ENCODE measurements at places on chromosomes 12 and 14.

GRCh38 chr14:68301219-68301618, 481.6 kb downstream of the RAD51B start:
- DNase-seq: no peak

- DNase-seq: no peak
These were observed 3.0 kb upstream of the ZC3H14 start for GRCh38 chr14:88559852-88560251.

- DNase-seq: no peak
These were observed 3.7 kb upstream of the MAPKAPK5 start for GRCh38 chr12:111838353-111838752.

DNA sequence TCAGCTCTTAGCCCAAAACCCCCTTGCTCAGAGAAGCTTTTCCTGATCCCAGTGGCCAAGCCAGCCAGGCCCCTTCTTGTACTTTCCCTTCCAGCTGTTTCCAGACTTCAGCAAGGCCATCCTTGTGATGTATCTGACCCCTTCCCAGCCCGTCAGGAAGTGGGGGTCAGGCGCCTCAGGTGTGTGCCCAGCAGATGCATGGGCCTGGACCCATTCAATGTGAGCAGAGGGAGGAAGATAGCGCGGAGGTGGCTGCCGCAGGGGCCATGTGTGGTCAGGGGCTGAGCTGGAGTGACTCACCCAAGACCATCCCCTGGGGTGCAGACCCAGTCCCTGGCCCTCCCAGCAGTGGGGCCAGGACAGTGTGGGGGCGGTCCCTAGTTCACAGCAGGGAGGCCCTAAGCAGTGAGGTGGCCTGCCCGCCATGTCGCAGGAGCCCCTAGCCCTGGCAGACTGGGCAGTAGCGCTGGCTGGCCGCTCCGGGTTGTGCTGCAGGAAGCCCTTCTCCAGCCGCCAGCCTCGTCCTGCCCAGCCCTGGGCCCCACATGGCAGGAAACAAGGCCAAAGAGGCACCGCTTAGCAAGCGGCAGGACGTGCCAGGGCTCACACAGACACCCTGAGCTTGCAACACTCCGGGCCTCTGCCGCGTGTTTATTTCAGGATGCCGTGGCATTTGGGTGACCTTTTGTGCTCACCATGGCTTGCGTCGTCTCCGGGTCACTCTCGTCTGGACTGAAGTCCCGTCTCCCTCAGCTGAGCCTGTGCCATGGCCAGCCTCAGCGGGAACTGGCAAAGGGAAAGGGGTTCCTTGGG, 12.0 kb downstream of the ADSS1 start:
- no peak for DNase-seq

GRCh38 chr12:85058339-85058738, 22.2 kb downstream of the LRRIQ1 start:
- DNase-seq: no peak

- DNase-seq: no peak
These were observed 228.1 kb upstream of the CNTN1 start for GRCh38 chr12:40464121-40464520.

DNA sequence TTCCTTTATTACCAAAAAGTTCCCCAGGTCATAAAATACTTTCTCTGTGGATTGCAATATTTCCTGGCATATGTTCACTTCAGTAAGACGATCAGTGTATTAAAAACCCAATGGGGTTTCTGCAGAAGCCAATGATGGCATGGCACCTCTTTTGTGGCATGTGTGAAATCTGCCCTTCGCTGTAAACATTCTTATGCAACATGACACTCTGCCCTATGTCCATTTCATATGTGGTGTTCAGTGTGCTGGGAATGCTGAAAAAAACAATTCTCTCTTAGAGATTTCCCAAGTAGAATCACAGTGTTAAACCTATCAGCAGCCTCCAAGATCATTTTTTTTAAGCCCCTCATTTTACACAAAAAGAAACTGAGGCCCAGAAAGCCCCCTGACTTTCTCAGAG, 2.3 kb upstream of the MYBPC1 start:
- DNase-seq: no peak

DNA sequence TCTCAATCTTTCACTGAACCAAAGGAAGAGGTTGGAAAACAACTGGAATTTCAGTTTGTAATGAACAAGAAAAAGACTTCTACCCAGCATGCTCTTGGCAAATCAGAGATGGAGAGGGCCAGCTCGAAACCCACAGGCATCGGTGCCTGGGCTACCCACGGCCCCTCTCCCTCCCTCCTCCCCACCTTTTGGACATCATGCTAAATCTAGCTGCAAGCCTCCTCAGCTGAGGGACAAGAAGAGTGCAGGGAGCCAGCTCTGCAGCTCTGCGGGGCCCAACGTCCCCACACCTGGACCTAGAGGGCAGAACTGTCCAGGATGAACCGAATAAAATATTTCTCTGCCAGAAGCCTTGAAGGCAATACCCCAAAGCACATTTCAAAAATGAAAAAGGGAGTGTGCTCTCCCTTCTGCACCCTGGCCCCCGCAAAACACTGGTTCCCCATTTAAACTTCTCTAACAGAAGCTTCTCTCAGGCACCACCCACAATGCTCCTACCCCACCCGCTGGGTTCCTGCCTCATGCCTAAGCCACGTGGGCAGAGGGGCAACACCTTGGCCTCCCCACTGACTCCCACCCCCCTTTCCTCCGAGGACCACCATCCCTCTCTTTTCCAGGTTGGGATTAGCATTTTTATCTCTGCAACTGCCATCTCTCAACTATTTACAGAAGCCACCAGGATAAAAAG, 8.2 kb downstream of the CAMKK2 start:
- DNase-seq: no peak

DNA sequence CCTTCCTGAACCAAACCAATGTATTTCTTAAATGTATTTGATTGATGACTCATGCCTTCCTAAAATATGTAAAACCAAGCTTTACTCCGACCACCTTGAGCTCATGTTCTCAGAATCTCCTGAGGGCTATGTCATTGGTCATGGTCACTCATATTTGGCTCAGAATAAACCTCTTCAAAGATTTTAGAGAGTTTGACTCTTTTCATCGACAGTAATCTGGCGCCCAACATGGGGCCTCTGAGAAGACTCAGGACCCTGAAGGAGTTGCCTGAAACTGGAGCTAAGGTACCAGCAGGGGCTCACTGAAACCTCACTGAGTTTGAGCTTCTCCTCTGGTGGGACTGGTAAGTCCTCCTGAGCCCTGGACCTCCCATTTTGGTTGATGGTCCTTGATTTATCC, 17.2 kb upstream of the PSMC1 start:
- no peak for DNase-seq

GRCh38 chr14:101456246-101457175, 104.8 kb upstream of the DIO3 start:
- no peak for DNase-seq

GRCh38 chr12:75592086-75592485, 80.7 kb upstream of the KRR1 start:
- DNase-seq: no peak

DNA sequence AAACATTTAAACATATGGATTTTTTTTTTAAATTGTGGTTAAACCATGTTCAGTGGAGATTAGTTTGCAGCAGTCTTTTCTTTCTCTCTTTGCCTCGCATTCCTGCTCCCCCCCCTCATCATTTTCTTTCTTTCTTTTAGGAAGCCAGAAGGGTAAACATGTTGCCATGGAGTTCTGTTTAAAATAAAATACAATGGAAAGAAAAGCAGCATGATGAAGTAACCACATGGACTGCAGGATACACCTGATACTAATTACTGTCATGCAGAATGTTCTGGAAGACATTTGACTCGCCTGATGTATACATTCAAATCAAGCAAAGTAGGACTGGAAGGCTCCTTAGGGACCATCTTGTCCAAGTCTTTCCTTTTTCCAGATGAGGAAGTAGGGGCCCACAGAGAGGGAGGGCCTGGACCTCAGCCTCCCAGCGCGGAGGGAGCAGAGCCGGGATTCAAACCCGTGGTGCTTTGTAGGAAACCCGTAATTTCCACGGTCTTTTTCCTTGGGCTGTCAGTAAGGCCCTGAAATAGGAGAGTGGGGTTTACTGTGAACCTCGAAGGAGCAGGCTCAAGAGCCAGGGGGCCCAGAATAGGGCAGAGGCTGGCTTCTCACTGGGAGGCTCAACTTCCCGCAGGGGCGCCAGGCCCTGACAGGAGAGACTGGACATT, 2.4 kb upstream of the MEG3 start:
- DNase-seq: no peak

- no peak for DNase-seq
These were observed 47.6 kb upstream of the SELPLG start for GRCh38 chr12:108681317-108681716.

GRCh38 chr14:104554608-104555429, 24.7 kb upstream of the C14orf180 start:
- no peak for DNase-seq

DNA sequence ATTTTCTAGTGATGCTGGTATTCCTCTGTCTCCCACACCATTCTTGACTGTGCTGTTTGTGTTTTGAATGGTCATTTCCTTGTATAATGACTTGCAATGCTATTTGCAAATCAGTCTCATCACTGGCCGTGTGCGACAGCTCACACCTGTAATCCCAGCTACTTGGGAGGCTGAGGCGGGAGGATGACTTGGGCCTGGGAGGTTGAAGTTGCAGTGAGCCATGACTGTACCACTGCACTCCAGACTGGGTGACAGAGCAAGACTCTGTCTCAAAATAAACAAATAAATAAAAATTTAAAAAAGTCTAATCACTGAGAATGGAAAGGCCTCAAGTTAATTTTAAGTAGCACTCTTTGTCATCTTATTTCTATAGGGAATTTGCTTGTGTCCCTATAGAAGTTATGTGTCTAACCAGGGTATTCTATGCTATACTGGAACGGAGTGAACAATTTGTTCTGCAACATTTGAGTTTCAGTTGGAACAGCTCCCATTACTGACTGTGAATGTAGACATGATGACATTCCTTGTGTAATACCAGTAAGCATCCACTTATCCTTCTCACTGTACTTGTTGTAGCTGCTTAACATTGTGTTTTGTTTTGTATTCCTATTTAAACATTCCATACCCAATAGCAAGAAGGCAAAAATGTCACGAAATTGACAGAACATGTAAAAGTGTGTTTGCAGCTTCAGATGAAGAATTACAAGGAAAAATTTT, 126.3 kb downstream of the MGST1 start:
- no peak for DNase-seq

GRCh38 chr14:21300892-21301291, 21.0 kb downstream of the RPGRIP1 start:
- DNase-seq: no peak

DNA sequence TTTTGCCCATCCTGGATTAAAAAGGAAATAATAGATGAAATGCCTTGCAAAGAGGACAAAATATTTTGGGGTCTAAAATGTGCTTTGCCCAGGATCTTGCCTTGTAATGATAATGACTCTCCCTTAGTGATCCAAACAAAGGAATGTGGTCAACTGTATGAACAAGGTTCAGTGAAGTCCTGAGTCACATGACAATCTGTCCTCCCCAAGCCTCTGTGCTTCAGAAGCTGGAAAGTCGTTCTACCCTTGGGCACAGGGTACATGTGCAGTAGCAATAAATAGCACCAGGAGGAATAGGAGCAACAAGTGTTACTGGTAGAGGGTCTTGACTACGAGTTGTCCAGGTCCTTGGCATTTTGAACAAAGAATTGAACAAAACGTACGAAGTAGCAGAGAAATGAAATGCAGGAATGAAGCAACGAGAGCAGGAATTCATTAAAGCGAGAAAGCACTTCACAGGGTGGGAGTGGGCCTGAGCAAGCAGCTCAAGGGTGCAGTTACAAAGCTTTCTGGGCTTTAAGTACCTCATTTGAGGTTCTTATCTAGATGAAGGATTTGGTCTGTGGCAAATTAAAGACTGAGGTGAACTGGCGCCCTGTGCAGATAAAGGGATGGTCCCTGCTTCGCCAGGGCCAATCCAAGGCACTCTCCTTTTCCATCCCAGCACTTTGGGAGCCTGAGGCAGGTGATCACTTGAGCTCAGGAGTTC, 65.8 kb downstream of the RESF1 start:
- DNase-seq: no peak

DNA sequence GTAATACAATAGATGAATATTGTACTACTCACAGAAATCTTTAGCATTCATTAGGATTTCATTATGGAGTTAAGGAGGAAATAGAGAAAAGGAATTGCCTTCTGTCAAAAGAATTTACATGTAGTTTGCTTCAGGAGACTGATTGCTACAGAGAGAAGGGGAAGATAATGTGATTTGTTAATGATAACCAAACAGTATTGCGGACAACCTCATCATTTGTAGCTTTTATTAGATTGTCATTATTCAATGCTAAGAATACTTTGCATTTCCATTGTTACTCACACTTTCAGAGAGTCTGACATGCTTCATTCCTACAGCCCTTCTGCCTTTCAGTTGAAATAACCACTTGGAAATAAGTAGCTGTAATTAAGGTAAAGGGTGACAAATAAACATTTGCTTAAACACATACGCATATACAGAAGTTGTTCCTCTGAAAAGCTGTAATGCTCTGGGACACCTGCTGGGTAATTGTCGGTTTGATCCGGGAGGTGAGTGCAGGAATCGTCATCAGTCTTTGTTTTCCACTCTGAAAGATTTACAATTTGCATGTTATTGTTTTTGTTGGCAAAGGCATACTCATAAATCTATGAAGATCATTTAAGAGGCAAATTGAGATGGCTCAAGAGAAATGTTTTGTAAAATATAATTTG, 600.2 kb downstream of the TRHDE start:
- no peak for DNase-seq
